ENCODE measurements at places on chromosomes 11 and 22.

DNA sequence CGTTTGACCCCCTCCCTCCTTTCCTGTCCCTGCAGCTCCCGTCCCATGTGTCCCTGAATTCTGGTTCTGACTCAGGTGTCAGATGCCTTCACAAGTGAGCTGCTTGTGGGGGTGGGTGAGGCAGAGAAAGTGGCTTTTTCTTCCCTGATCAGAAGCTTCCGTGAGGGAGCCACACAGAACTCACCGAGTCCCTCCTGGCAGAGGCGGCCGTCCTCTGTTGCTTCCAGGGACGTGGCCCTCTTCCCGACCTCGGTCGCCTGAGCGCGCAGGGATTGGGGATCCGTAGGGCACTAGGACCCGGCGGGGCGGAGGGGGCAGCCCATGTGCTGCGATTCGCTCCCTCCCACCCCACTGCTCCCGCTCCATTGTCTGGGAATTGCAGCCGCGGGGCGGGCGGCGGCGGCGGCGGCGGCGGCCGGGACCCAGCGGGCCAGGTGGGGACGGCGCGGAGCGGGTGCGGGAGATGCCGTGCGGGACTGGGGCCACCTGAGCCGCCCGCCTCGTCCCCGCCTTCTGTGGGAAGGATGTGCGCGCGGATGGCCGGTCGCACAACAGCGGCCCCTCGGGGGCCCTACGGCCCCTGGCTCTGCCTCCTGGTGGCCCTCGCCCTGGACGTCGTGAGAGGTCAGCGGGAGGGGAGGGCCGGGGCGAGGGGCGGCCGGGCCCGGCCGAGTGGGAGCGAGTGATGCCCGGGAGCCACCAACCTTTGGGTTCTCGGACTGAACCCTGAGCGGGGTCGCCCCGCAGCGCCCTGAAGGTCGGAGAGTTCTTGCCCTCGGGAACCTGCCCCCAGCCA is at the start of gene TMEM132A:
TMEM132A (plus strand) TSS at position 351 of the 796 bp plus-strand sequence; CDS start at position 525, 174 bp downstream.
- no peak for DNase-seq

DNA sequence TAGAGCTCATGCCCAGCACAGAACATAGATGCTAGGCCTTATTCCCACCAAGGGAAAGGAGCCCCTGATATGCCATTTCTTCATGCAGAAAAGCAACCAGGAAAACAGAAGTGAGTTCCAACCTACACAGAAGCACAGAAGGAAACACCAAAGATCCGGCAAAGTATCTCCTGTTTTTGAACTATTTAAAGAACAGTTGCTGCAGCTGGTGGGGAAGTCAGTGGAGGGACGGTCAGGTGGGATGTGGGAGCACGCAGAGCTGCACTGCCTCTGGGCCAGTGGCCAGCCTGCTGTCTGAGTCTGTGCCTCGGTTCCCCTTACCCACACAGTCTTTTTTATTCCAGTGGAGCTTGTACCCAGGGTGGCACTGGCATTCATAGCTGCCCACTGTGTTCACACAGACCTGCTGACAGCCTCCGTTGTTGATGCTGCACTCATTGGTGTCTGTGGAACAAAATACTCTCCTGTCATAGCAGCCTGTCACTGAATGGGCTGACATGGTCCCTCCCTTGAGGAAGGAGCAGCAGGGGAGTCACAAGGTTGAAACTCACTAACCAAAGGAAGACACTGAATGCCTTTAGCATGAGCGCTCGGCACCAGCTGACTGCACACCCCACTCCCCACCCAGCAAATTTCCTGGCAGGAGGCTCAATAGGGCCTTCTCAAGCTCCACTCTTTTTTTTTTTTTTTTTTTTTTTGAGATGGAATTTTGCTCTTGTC is 37.9 kb downstream of the SCUBE2 start:
- DNase-seq: peak; percentile 7

- DNase-seq: no peak
These were observed 4.1 kb upstream of the C22orf39 start for GRCh38 chr22:19451570-19451969.

DNA sequence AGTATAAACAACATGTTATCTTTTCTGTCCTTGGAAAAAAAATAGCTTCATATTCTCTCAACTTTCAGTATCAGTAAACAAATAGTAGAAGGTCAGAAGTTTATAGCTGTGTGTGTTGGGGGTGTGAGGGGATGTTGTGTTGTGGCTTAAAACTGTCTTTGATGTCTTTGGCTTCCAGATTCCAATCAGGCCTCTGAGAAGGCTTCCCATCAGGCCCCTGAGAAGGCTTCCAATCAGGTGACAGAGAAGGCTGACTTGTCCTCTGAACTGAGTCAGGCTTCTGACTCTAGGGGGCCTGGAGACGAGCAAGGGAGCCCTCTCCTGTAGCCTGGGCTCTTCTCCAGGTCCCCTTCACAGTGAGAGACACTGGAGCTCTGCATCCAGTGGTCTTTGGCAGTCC is 9.3 kb downstream of the MTFP1 start:
- DNase-seq: no peak

DNA sequence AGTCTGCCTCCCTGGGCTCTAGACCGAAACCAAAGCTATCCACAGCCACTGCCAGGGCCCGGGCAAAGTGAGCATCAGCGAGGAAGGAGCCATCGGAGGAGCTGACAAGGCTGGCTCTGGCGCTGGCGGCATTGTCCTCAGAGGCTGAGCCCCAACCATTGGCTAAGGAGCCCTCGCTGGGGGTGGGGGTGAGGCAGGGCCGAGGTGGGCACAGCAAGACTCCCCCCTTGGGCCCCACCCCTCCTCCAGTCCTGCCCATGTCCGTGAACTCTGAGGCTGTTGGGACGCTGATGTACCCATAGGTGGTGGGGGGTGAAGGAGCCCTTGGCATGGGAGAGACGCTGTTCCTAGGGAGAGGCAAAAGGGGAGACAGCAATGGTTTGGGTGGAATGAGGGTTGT is 11.2 kb downstream of the ROBO4 start:
- no peak for DNase-seq

GRCh38 chr22:48886604-48887393 is 940.9 kb downstream of the BRD1 start:
- no peak for DNase-seq

DNA sequence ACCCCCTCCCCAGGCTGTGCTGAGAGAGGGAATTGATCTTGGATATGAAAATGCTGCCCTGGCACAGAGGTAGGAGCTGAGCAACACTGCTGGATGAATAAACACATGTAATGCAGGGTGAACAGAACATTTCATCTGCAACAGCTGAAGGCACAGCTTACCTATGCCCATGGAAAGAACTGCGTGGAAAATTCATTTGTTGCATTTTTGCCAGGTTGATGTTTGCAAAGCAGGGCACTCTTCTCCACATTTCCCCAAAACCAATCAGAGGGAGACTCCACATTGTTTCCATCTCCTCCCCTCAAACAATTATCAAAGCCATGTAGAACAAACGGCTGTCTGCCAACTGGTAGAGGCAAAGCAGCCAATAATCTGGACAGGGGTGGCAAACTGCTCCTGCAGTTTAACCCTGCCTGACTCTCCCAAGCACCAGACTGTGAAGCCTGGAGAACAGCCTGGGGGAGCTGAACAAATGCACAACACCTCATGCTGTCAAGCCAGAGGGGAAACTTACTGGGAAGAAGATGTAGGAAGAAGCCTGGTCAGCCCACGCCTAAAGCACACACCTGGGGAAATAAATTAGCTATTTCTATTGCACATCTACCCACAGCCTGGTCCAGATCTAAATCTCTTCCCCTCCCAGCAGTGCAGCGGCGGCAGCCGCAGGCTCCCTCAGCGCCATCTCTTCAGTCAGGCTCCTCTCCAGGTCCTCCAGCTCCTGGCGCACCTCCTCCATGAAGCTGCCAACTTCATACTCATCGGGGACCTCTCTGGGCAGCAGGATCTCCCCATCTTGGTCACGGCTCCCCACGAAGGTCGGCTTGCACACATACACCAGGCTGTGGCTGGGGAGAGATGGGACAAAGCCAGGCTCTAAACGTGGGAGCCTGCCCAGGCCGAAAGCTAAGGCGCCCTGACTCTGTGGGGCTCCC is 44.3 kb downstream of the DKK3 start:
- no peak for DNase-seq

- DNase-seq: no peak
These were observed 16.5 kb downstream of the SIAE start for GRCh38 chr11:124656774-124657630.

GRCh38 chr11:1760351-1761109 is 3.2 kb downstream of the CTSD start:
- DNase-seq: no peak

DNA sequence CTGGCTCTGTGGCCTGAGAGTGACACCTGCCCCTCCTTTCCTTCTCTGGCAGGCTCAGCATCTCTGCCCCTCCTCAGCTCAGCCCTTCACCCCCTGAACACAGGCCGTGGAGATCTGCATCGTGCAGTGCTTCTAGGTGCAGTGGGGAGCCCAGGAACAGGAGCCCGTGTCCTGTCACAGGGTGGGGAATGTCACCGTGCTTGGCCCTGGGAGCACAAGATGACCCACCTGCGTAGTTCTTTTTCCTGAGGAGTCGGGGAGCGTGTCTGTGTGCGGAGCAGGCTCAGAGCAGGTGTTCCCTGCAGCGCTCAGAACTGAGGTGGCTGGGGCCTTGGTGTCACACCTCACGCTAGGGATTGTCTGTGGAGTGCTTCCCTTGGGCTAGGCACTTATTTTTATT is 10.6 kb downstream of the TBC1D22A start:
- DNase-seq: no peak

DNA sequence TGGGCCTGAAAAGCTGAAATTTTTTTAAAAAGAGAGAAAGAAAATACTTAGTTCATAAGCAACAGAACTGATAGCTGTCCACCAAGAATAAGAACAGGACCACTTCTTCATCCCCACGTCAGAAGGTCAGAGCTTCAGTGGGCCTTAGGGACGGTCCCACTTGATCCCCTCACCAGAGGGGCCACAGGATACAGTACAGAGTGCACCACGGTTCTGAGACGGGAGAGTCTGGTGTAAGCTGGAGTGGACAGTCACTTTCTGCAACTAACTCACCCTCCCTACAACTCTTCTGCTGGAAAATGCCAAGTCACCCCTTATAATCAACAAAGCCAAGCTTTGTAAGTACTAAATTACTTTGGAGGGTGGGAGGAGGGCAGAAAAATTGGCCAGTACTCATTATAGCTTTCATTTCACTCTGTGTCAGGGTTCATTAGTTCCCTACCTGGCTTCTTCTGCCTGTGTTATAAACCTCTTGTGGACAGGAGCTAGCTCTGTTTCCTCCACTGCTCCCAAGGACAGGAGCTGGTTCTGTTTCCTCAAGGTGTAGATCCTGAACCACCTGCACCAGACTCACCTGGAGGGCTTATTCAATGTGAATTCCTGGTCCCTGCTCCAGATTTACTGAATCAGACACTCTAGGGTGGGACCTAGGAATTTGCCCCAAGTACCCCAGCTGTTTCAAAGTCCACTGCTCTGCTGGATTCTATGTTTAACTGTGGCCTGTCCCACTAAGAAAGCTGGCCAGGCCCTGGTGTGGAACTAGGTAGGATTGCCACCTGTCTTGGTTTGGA is 39.6 kb downstream of the SCGB1A1 start:
- DNase-seq: no peak

DNA sequence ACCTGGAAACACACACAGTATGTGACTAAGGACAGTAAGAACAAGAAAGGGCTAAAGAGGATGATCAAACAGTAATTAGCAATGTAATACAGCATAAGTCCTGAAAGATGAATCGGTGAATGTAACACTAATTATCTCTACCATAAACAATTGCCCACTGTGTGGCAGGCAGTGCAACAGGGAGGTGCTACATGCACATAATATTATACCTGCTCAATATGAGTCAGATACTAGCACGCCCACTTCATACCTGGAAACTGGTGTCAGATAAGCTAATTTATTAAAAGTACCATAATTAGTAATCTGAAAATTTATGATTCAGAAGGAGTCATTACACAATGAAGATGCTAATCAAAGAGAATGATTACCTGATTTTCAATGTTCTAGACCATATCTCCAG is 14.9 kb downstream of the CASP12 start:
- DNase-seq: no peak

GRCh38 chr11:113267493-113267892 is 46.9 kb upstream of the TTC12 start:
- DNase-seq: no peak

GRCh38 chr11:86575208-86575855 is 97.1 kb downstream of the ME3 start:
- DNase-seq: no peak

- no peak for DNase-seq
These were observed 45.6 kb downstream of the OR4D9 start for GRCh38 chr11:59556917-59557348.

GRCh38 chr11:16860617-16861016 is 122.2 kb downstream of the C11orf58 start:
- DNase-seq: no peak

Data from AG04449 (cell line).